CD8-positive, alpha-beta memory T cell (primary cell): ENCODE measurements at places on chromosomes 12 and 14. TPM values are rescaled to one million over a fixed set of nuclear protein-coding genes. Genes with fewer than 3 reads are reported as not detected.

DNA sequence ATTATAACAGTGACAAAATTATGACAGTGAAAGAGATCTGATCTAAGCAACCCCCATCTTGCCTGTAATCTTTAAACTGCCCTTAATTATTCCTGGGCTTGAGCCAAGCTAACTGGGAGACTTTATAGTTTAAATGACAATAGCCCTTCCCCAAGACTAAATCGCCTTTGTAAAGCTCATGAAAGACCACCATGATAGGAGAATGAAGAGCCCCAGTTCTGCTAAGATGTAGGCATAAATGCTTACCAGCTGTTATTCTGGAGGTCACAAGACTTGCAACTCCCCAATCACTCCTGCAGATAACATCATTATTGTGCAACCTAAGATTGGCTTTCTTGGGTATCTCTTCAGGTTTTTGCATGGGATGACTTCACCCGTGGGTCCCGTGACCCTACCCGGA is 599.7 kb downstream of the KCNH5 start:
- no peaks in the 10 kb centered on the region for H3K27me3 ChIP-seq
- DNase-seq: no peak
- H3K27ac ChIP-seq: no peak overlapping the region

DNA sequence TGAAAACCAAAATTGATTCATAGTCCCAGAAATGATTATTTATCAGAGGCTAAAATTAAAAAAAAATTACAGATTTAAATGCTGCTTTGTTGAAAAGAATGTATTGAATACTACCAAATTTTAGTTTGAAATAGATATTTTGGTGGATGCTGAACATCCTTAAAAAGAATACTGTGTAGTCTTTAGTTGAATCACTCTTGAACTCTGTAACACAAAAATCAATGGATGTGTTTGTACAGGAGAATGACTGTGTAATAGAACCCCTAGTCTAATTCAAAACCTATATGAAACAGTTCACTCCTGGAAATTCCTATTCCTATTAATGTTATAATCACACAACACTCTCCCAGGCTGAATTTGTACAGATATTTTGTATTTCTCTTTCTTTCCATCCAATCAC is 1.5 kb upstream of the TSPAN8 start:
- H3K4me1 ChIP-seq: no peaks in the 10 kb centered on the region
- H3K36me3 ChIP-seq: no peaks in the 10 kb centered on the region
- H3K27me3 ChIP-seq: no peaks in the 10 kb centered on the region
- no peak overlapping the region for H3K4me3 ChIP-seq

DNA sequence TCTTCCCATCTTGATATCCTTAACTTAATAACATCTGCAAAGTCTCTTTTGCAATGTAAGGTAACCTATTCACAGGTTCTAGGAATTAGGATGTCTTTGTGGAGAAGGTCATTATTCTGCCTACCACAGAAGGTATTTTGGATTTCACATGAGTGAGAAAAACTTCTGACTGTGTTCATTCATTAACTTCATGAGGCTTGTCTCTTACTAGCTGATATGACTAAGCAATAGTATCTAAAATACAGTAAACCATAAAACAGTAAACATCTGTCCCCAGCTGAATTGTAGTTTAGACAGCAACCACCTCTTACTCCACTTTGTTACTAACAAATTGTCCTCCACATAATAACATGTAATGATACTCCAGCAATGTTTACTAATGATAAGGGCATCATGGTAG is 198.1 kb downstream of the SEC23A start:
- no peaks in the 10 kb centered on the region for H3K27me3 ChIP-seq
- no peak overlapping the region for H3K4me3 ChIP-seq
- no peaks in the 10 kb centered on the region for H3K36me3 ChIP-seq
- no peak overlapping the region for H3K27ac ChIP-seq
- H3K4me1 ChIP-seq: no peaks in the 10 kb centered on the region

DNA sequence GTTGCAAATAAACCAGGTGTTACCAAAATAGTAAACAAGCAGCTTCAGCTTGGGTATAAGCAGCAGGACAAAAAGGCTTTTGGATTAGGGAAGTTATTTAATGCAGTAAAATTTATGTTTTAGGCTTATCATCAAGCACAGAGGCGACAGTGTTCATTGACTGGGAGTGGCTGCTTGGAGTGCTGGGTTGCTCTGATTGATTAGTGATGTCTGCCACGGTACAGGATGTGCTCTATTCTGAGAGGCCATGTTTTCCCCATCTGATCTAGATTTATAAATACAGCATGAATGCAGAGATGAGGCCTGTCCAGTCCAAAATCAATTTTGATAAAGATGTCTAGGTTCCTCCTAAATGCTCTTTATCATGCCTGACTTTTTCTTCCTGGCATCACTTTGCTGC is 83.5 kb downstream of the MAP1LC3B2 start:
- no peak overlapping the region for H3K4me3 ChIP-seq
- H3K4me1 ChIP-seq: no peaks in the 10 kb centered on the region
- H3K36me3 ChIP-seq: no peaks in the 10 kb centered on the region
- DNase-seq: no peak
- no peak overlapping the region for H3K27ac ChIP-seq

- H3K4me3 ChIP-seq: no peak overlapping the region
- no peaks in the 10 kb centered on the region for H3K36me3 ChIP-seq
- H3K27ac ChIP-seq: no peak overlapping the region
- no peaks in the 10 kb centered on the region for H3K4me1 ChIP-seq
- H3K27me3 ChIP-seq: no peaks in the 10 kb centered on the region
These were observed 99.5 kb downstream of the KIF26A start for GRCh38 chr14:104237651-104238423.

DNA sequence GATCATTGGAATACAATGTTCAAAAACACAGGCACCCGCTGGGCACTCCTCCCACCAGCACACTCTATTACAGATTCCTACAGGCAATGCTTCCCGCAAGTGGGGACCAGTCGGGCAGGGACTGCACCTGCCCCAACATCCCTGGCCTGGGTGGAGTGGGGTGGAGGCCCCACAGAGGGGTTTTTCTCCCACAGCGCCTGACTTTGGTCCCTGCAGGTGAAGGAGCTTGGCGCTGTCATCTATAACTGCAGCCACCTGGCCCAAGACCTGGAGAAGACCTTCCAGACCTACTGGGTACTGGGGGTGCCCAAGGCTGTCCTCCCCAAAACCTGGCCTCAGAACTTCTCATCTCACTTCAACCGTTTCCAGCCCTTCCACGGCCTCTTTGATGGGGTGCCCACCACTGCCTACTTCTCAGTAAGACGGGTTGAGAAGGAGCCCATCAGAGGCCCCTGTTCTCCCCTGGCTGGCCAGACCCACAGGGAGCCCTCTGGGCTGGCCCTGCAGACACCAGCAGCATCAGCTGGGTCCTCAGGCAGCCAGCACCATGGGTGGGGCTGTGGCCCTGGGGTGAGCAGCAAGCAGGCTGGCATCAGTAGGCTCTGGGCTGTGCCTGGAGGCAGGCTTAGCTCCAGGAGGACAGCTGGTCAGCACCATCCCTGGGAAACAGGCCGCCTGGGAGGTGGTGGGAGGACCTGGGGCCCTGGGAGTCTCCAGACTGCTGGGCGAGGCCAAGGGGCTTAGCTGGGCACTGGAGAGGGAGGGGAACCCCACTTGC is 6.0 kb downstream of the PLD4 start:
- no peak overlapping the region for H3K4me3 ChIP-seq
- no peaks in the 10 kb centered on the region for H3K36me3 ChIP-seq
- H3K27me3 ChIP-seq: no peaks in the 10 kb centered on the region
- no peak for DNase-seq

GRCh38 chr12:69046920-69047319 is 113.9 kb upstream of the CPM start:
- no peaks in the 10 kb centered on the region for H3K36me3 ChIP-seq
- DNase-seq: no peak
- no peak overlapping the region for H3K4me3 ChIP-seq
- H3K27ac ChIP-seq: no peak overlapping the region
- H3K27me3 ChIP-seq: no peaks in the 10 kb centered on the region
- H3K4me1 ChIP-seq: no peaks in the 10 kb centered on the region

GRCh38 chr14:96062010-96062409 is 22.8 kb downstream of the C14orf132 start:
- no peak overlapping the region for H3K27ac ChIP-seq
- H3K4me1 ChIP-seq: no peaks in the 10 kb centered on the region
- DNase-seq: no peak
- no peaks in the 10 kb centered on the region for H3K36me3 ChIP-seq

- no peaks in the 10 kb centered on the region for H3K36me3 ChIP-seq
- DNase-seq: no peak
- no peak overlapping the region for H3K4me3 ChIP-seq
- no peak overlapping the region for H3K27ac ChIP-seq
- H3K4me1 ChIP-seq: peaks cover 18% of the 10 kb centered on the region
These were observed 83.1 kb downstream of the ARL6IP4 start for GRCh38 chr12:123063535-123063934.

- H3K36me3 ChIP-seq: no peaks in the 10 kb centered on the region
- H3K4me3 ChIP-seq: no peak overlapping the region
- no peak for DNase-seq
- H3K4me1 ChIP-seq: no peaks in the 10 kb centered on the region
These were observed 35.5 kb upstream of the PAX9 start for GRCh38 chr14:36626151-36626550.

DNA sequence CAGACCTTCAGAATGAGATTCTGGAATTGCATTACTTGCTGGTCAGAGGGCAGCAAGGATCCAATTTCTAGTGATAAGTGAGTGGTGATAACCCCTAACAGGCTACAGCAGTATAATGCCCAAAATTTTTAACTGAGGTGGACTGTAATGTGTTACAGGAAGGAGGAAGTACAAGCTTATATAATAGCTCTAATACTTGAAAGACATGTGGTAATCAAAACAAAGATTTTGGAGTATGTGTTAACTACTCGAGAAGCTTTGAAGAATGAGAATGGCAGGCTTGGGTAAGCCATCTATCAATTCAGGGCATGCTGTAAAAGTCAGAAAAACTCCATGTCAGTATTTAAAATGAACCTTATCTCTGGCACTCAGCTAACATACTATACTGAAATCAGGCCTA is 70.5 kb downstream of the ANKS1B start:
- H3K4me1 ChIP-seq: no peaks in the 10 kb centered on the region
- H3K27me3 ChIP-seq: no peaks in the 10 kb centered on the region
- no peak for DNase-seq
- no peak overlapping the region for H3K27ac ChIP-seq

- no peak overlapping the region for H3K4me3 ChIP-seq
- no peak overlapping the region for H3K27ac ChIP-seq
- no peak for DNase-seq
- no peaks in the 10 kb centered on the region for H3K27me3 ChIP-seq
- H3K4me1 ChIP-seq: no peaks in the 10 kb centered on the region
These were observed 173.3 kb upstream of the PARP11 start for GRCh38 chr12:4046495-4046840.

- H3K27me3 ChIP-seq: no peaks in the 10 kb centered on the region
- H3K4me1 ChIP-seq: peaks cover 14% of the 10 kb centered on the region
- DNase-seq: no peak
- no peak overlapping the region for H3K27ac ChIP-seq
These were observed 8.1 kb upstream of the KRT4 start for GRCh38 chr12:52821826-52822660.

Gene HNRNPC
- 1,158 TPM for total RNA-seq

Gene FGF23
- not detected for total RNA-seq

Gene TAS2R46
- 0.93 TPM for total RNA-seq

Gene KLRK1
- 161 TPM for total RNA-seq

Gene WNT5B
- total RNA-seq: not detected

Gene RPS6KA5
- total RNA-seq: 17.7 TPM

Gene RD3L
- not detected for total RNA-seq
